Ovary (tissue), 10 donors: ENCODE measurements at places on chromosomes 3 and 15. TPM values are rescaled to one million over a fixed set of nuclear protein-coding genes. Genes with fewer than 3 reads are reported as not detected.

DNA sequence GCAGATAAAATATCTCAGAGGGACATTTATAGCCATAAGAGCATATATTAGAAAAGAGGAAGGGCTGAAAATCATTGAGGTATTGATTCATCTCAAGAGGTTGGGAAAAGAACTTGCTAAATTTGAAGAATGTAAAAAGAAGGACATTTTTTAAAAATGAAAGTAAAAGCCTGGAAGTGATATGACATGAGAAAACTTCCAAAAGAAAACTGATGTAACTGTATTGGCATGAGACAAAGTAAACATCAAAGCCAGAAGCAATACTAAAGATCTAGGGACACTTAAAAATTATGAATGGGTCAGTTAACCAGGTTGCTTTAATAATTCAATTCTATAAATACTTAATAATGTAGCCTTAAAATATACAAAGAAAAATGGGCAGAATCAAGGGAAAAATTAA lies 31.9 kb downstream of the CEP63 start:
- H3K36me3 ChIP-seq = no peaks in the 10 kb centered on the region
- H3K27ac ChIP-seq = no peak overlapping the region
- DNase-seq = no peak
- no peak overlapping the region for H3K4me3 ChIP-seq
- peaks cover 3% of the 10 kb centered on the region for H3K4me1 ChIP-seq

The MST1R gene
- total RNA-seq = 2.0 TPM

GRCh38 chr15:32825219-32825618 lies 107.4 kb downstream of the GREM1 start:
- H3K27ac ChIP-seq = no peak overlapping the region
- H3K4me3 ChIP-seq = no peak overlapping the region
- H3K27me3 ChIP-seq = no peaks in the 10 kb centered on the region
- no peak for DNase-seq

GRCh38 chr3:141455603-141456300 lies 31.1 kb upstream of the RASA2 start:
- peak overlapping the region; percentile 34 for H3K27ac ChIP-seq
- H3K4me1 ChIP-seq = peaks cover 2% of the 10 kb centered on the region
- no peak for DNase-seq
- H3K36me3 ChIP-seq = no peaks in the 10 kb centered on the region
- no peaks in the 10 kb centered on the region for H3K27me3 ChIP-seq

GRCh38 chr3:192816351-192816750 lies 89.0 kb upstream of the FGF12 start:
- peaks cover 2% of the 10 kb centered on the region for H3K4me1 ChIP-seq
- no peaks in the 10 kb centered on the region for H3K36me3 ChIP-seq
- H3K4me3 ChIP-seq = no peak overlapping the region
- no peak overlapping the region for H3K27ac ChIP-seq
- no peaks in the 10 kb centered on the region for H3K27me3 ChIP-seq
- no peak for DNase-seq

The MAGEL2 gene
- 3.0 TPM for total RNA-seq

DNA sequence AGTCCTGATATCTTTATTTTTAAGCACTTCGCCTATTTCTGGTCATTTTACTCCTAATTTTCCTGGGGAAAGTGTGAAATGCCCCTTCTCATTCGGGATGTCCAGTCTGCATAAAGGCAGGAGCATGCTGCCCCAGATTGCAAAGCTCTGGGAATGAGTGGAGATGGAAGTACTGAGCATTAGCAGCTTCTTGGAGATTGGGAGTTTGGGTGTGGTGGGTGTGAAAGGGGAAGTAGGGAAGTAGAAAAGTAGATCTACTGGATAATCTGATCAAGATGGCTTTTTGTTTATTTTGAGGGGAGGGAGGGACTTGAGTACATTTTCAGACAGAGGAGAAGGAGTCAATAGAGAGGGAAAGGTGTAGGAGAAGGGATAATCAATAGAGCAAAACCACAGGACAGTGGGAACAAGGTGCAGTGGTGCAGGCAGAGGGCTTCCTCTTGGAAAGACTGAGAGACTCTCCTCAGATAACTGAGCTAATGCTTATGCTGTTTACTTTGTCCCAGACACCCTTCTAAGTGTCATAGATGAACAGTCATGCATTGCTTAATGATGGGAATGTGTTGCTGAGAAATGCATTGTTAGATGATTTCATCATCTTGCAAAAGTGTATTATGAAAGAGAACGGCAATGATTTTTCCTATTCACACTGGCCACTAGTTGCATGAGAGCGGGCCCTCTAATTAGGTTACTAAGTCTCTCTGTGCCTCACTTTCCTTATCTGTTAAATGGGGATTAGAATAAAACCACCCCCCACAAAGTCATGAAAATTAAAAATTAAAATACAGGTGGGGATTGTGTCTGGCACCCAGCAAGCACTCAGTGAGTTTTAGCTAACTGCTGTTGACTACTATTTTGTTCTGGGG lies 45.5 kb downstream of the PHLDB2 start:
- H3K4me1 ChIP-seq = no peaks in the 10 kb centered on the region
- H3K4me3 ChIP-seq = no peak overlapping the region
- H3K27ac ChIP-seq = no peak overlapping the region
- H3K36me3 ChIP-seq = no peaks in the 10 kb centered on the region

The TGM5 gene
- total RNA-seq = not detected

The MKRN2OS gene
- not detected for total RNA-seq

The NECTIN3 gene
- total RNA-seq = 36.5 TPM

DNA sequence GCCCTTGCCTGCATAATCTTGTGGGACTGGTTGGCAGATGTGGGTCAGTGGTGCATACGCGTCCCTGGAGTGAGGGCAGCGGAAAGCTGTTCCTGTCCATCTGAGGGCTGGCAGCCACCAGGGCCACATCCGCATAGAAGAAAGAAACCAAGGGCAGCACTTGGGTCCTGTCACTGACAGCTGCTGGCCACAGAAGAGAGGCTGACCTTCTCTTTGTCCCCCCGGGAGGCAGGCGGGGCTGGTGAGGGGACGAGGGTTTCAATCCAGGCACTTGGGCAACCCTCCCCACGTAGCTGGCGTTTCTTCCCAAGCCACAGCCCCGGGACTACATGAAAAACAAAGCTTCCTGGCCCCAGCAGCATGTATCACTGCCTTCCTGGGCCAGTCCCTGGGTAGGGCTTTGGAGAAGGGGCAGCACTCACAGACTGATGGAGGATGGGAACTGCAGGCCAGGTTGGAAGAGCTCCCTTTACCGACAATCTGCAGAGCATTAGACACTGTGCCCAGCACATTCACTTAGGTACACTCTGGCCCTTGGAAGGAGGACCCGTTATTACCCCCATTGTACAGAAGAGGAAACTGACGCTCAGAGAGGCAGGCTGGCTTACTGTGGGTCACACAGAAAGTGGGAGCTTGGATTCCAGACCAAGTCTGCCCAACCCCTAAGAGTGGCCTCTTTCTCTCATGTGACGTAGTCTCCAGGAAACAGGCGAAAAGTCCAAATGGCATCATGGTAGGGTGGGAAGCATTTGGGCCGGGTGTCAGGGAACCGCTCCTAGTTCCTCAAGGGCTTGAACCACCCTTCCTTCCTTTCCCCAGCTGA lies 78.8 kb upstream of the SLC6A6 start:
- no peak overlapping the region for H3K4me3 ChIP-seq
- H3K27me3 ChIP-seq = no peaks in the 10 kb centered on the region
- no peak for DNase-seq

The DPPA4 gene
- not detected for total RNA-seq

The TGFBR2 gene
- 58.9 TPM for total RNA-seq

DNA sequence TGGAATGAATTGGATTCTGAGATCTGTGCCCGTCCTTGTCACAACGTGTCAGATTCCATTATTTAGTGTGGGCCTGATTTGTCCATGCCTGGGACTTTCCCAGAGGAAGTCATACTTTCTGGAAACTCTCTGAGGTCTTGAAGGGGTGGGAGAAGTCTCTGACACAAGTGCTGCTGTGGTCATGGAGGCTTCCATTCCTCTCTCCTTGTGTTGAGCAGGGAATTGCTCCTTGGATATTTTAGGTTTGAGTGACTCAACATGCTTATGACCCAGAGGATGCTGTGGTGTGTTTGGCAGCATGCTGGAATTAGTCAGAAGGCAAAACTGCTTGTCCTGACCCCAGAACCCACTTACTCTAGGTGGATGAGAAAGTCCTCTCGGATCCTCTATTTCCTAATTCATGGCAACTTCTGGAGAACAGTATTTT lies 132.1 kb downstream of the LPP start:
- DNase-seq = no peak
- no peaks in the 10 kb centered on the region for H3K27me3 ChIP-seq
- H3K4me3 ChIP-seq = no peak overlapping the region
- H3K27ac ChIP-seq = no peak overlapping the region

- H3K27me3 ChIP-seq = peaks cover 3% of the 10 kb centered on the region
- H3K27ac ChIP-seq = no peak overlapping the region
- peaks cover 7% of the 10 kb centered on the region for H3K4me1 ChIP-seq
- no peak for DNase-seq
- no peak overlapping the region for H3K4me3 ChIP-seq
Measured at GRCh38 chr15:77636209-77636608, 3.5 kb upstream of the LINGO1 start.

DNA sequence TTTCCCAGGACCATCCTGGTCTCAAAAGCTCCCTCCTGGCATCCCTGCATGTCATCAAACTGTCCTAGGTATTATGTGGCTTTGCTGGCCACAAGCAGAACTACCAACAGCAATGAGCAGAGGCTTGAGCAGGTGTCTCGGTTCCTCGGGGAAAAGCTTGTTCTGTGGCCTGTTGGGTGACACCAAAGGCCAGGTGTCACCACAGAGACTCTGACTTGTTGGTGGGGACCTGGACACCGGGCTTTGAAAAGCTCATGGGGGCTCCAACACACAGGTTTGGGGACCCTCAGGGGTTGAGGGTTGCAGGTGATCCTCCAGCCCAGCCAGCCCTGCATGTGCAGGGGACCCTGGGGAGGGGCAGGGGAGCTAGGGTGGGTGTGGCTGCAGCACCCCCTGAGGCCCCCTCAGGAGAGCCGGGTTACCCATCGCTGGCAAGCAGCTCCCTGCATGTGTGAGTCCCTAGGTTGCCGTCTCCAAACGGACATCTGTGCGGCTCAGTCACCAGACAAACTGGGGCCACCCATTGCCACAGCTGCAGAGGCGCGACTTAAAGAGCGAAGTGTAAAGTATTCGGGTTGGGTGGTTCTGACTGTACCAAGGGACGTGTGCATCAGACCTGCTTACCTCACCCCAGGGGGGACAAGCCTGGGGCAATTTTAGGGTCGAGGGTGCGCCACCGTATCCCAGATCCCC lies 140.1 kb downstream of the CHSY1 start:
- H3K27ac ChIP-seq = no peak overlapping the region
- no peak overlapping the region for H3K4me3 ChIP-seq
- H3K36me3 ChIP-seq = no peaks in the 10 kb centered on the region
- H3K4me1 ChIP-seq = peaks cover 1% of the 10 kb centered on the region
- DNase-seq = no peak
- no peaks in the 10 kb centered on the region for H3K27me3 ChIP-seq

The ANKRD63 gene
- 0.27 TPM for total RNA-seq

DNA sequence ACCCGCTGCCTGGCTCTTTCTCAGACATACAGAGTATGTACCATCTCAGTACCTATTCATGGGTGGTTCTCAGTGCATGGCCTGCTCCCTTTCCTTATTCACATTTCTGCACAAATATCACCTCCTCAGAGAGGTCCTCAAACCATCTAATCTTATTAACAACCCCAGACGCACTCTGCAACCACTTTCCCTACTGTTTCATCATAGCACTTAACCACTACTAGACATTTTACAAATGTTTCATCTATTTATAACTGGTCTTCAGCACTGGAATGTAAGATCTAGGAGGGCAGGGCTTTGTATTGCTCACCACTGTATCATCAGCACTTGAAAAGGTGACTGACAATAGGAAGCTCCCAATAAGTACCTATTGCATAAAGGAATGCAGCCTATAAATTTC lies 45.1 kb downstream of the TNIK start:
- H3K27me3 ChIP-seq = no peaks in the 10 kb centered on the region
- H3K36me3 ChIP-seq = no peaks in the 10 kb centered on the region
- H3K4me3 ChIP-seq = no peak overlapping the region
- H3K27ac ChIP-seq = no peak overlapping the region

The KNG1 gene
- total RNA-seq = not detected

DNA sequence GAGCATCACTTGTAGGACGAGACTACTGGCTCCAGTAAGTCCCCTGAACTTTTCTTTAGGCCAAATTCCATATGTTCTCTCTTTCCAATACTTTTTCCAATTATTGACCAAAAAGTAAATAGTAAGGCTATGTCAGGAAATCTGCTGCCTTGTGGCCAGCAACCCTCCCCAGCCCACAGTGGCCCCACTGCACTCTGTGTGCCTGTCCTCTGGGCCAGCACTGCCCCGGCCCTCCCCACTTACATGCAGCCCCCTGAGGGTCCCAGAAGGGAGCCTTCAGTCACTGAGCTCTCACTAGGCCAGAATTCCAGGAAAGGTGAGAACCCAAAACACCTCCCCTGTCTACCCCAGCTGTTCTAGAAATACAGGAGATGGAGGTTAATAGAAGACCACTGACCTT lies 21.3 kb upstream of the ALDH1A3 start:
- H3K4me1 ChIP-seq = no peaks in the 10 kb centered on the region
- no peak overlapping the region for H3K27ac ChIP-seq
- no peaks in the 10 kb centered on the region for H3K27me3 ChIP-seq
- no peak for DNase-seq
- H3K36me3 ChIP-seq = no peaks in the 10 kb centered on the region

The LRRIQ4 gene
- not detected for total RNA-seq

The PLA2G4F gene
- total RNA-seq = not detected
